ENCODE measurements at places on chromosomes 7 and 10. TPM values are rescaled to one million over a fixed set of nuclear protein-coding genes. Genes with fewer than 3 reads are reported as not detected.

FKBP6 gene
- not detected for total RNA-seq

MACROH2A2 gene
- total RNA-seq, result 29.0 TPM

H2BK1 gene
- total RNA-seq, result not detected

DNA sequence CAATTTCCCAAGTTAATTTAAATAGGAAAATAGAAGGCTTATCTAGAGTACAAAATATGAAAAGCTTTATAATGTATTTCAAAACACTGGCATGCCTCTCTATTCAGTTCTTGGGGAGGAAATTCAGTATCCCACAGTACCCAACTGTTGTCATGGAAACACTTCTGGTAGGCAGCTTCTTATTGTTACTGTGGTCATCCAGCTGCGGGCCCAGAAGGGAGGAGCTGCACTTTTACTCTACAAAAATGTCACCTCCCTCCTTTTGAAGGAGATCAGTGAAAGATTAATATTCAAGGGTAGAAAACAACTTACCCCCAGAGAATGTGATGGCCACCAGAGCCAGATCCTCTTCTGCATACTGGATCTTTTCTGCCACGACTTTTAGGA, 202.8 kb downstream of the RAPGEF5 start:
- DNase-seq, result no peak

DNA sequence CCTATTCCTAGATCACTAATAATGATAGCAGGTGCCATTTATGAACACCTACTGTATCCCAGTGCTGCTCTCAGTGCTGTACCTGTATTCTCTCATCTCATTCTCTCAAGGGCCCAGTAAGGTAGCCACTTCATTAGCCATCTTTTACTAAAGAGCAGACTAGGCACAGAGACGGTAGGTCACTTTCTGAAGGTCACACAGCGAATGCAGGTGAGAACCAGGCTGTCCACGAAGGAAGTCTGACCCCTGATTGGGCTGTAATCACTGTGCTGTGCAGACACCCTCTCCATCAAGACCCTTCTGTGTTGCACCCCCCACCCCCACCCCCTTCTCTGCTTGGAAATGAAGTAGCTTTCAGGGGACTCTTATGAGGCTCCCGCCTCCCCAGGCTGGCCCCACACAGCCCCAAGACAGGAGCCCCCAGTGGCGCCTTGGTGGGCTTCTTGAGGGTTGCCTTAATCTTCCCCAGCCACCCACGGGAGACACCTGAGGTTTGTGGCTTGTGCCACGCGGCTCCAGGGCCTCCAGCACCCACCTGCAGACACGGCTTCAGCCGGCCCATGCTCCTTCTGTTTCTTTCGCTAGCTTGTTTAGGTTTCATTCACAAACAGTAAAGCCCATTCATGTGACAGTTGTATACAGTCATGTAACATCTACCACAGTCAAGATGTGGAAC, 81.7 kb upstream of the FAM20C start:
- no peak for DNase-seq

- DNase-seq, result no peak
These were observed 141.9 kb upstream of the MKI67 start for GRCh38 chr10:128268015-128268722.

- DNase-seq, result no peak
These were observed 89.8 kb downstream of the TMEM130 start for GRCh38 chr7:98779800-98780587.

GRCh38 chr7:140350056-140350455, 48.3 kb downstream of the SLC37A3 start:
- no peak for DNase-seq

DNA sequence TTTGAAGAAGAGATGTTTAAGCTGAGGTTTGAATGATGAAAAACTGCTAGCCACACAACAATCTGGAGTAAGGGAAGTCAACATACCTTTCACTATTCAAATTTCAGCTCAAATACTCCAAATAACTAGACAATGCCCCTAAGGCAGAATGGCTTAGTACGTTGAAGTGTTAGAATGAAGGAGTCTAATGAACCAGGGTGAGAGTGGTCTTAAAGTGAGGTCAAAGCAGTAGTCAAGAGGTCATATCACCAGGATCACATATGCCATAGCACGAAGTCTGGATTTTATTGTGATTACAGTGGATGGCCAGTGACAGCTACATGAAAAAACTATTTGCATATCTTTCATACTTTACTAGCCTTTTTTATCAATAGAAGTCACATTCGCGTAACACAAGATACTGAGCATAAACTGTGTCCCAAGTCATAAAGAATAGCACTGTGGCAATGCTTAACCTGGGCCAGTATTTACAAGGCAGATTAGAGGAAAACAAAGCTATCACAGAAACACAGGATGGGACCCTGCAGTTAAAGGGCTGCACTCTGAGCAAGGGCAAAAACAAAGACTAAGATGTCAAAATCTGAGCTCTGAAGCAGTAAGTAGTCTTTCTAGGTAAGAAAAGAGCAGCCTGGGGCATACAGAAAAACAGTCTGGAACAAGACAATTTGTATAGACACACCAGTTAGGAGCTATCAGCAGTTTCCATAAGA, 61.5 kb downstream of the HYCC1 start:
- DNase-seq, result no peak

- no peak for DNase-seq
These were observed 143.9 kb upstream of the KLF14 start for GRCh38 chr7:130877991-130878305.
